ENCODE measurements at places on chromosomes 2 and 18.

- peak; percentile 47 for DNase-seq
These were observed 283.2 kb downstream of the INSIG2 start for GRCh38 chr2:118371515-118371914.

GRCh38 chr2:10220045-10220901 lies 82.4 kb upstream of the HPCAL1 start:
- no peak for DNase-seq

- no peak for DNase-seq
These were observed 194.3 kb downstream of the MYCN start for GRCh38 chr2:16134436-16135165.

GRCh38 chr2:70141902-70142589 lies 48.8 kb downstream of the C2orf42 start:
- no peak for DNase-seq

GRCh38 chr18:30081122-30081521 lies 961.4 kb downstream of the DSC3 start:
- DNase-seq = no peak

DNA sequence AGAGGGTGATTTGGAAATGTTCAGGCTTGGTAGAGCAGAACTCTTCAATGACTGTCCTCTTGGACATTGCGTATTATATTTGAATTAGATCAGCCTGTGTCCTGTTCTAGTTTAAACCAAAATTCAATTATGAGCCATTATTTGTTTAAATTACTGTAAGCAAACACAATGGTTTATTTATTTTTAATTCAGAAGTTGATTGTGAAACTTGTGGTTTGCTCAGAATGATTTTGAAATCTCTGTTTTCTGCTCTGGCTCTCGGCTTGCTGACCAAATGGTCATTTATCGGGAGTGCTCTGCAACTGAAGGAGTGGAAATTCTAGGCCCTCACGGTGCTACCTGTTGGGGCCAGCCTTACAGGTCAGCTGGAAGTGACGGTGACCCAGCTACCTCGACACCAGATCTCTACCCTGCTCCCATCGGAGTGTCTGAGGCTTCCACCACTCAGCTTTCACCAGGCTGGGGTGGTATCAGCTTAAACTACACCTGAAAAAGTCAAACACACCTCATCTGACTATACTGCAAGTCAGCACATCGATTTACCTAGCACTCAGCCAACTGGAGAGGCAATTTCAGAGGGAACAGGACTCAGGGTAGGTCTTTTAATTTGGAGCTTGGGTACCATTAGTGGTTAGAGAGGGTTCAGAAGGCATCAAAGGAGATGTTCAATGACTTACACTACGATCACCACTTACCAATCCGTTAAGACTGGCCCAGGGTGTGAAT lies 36.8 kb upstream of the GPD2 start:
- no peak for DNase-seq

DNA sequence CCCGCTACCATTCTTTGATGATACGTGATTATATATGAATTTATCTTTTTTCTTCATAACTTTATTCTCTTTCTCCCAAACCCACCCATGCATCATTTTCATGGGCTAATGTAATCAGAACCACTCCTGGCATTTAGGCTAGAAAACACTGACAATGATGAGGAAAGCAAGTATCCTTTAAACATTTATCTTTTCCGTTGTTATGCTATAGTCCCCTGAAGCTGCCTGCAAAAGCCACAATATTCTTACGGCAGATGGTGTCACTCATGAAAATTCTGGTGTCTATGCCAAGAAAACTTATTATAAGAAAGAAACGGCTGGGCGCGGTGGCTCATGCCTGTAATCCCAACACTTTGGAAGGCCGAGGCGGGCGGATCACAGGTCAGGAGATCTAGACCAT lies 221.8 kb upstream of the CTAGE1 start:
- no peak for DNase-seq

DNA sequence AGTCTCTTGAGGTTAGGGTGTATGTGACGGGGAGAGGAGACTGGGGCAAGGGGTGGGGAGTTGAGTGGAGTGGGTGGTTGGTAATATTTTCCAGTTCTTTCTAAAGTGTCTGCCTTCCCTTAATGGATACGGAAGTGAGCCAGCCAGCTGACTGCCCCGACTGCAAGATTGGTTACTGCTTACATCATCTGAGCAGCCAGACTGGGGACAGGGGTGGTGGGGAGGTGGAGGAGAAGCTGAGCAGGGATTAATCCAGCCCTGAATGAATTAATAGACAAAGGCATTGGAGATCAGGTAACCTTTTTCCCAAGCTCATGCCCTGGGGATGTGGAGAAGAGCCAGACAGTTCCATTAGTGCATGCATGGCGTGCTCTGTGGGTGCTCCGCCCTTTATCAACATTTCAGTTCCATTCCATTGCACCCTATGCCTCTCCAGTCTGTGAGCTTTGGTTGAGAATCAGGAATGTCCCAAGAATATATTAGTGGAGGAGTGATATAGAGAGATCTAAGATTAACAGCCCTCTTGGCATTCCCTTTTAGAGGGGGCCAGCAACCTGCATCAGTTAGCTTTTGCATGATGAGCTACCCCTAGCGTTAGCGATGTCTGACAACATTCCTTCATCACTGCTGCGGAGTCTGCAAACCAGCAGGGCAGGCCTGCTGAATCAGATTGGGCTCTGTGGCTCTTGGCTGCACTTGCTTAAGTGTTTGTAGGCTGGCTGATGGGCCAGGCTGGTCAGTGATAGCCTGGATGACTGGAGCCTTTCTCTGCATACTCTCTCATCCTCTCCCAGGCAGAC lies 67.4 kb downstream of the TNP1 start:
- DNase-seq = no peak

- DNase-seq = no peak
These were observed 332.9 kb downstream of the TGIF1 start for GRCh38 chr18:3782901-3783300.

DNA sequence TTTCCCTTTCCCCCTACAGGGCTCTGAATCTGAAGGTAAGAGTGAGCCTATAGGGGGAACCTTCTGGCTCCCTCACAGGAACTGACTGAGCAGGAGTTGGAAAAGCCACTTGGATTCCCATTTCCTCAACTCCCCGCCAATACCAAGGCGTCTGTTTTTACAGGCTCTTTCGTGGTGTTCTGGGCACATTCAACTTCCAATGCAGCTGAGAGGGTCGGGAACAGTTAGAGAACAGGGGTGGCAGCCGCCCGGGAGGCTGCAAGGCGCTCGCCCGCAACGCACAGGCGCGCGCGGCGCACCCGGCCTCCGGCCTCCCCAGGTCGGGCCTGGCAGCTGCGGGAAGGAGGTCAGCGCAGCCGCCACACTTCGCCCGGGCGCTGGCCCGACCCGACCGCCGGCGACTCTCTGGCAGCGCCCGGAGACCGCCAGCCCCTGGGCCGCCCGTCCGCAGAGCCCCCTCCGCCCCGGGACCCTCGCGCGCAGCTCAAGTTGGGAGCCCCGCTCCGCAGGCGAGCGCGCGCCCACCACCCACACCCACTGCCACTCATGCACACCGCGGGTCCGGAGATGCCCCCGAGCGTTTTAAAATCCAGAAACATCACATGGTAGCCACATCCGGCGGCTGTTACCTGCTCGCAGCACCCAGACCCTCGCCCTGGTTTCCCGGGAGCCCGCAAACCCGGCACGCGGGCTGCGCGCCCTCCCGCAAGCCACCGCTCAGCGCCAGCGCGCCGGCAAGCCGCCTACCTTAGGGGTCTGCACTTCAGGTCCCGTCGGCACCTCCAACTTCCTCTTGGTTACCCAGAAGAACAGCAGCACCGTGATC lies 816 bp downstream of the GALNT14 start:
- DNase-seq = no peak

- DNase-seq = no peak
These were observed 71.6 kb downstream of the RRM2 start for GRCh38 chr2:10193851-10194820.

DNA sequence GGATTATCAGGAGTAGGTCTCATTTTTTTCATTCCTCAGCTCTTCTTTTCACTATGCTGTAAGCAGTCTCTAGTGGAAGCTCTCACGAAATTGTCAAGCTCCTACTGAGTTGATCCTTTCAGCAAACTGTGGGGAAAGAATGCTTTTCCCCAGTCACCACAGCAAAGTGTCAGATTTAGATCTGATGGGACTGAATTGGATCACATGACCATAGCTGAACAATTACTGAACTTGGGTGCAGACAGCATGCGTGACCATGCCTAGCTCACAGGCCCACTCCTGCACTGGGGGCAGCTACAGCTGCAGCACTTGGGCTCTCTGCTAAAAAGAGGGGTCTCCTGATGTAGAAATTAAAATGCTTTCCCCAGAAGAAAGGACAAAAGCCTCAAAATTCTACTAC lies 3.1 kb downstream of the ARHGAP15 start:
- no peak for DNase-seq

DNA sequence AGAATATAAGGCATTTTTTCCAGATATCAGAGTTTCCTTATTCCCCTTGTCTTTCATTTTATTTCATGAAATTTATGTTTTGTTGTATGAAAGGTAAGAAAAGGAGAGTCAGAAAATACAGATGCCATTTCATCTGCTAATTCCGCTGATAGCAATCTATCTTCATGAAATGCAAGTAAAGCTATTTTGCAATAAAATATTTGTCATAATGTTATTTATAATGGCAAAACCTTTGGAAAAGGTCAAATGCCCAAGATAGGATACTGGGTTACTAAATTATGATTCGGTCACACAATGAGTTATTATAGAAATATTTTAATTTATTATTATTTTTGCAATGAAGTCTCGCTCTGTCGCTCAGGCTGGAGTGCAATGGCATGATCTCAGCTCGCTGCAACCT lies 124.2 kb downstream of the SPP2 start:
- no peak for DNase-seq

DNA sequence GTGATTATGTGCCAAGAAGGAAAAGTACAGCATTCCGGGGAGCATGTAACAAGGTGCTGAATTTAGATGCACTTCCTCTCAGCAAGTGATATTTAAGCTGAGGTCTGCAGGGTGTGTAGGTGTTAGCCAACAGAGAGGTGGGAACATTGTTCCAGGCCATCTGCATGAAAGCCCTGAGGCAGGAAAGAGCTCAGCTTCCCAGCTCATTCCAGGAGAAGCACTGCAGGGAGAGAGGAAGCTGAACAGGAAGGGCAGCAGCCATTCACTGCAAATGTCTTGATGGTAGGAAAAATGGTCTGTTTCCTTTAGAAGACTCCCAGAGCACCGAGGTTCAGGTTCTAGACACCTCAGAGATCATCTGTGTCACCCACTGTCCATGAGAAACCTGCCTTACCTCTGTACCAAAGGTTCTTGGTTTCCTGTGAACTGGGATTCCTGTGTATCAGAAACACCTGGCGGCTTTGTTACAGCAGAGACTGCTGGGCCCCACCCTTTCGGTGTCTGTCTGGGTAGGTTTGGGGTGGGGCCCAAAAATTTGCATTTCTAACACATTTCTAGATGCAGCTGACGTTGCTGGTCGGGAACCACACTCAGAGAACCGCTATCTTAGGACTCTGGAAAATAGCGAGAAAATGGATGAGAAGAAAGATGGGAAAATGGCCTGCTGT lies 84.0 kb downstream of the RTN4 start:
- no peak for DNase-seq

DNA sequence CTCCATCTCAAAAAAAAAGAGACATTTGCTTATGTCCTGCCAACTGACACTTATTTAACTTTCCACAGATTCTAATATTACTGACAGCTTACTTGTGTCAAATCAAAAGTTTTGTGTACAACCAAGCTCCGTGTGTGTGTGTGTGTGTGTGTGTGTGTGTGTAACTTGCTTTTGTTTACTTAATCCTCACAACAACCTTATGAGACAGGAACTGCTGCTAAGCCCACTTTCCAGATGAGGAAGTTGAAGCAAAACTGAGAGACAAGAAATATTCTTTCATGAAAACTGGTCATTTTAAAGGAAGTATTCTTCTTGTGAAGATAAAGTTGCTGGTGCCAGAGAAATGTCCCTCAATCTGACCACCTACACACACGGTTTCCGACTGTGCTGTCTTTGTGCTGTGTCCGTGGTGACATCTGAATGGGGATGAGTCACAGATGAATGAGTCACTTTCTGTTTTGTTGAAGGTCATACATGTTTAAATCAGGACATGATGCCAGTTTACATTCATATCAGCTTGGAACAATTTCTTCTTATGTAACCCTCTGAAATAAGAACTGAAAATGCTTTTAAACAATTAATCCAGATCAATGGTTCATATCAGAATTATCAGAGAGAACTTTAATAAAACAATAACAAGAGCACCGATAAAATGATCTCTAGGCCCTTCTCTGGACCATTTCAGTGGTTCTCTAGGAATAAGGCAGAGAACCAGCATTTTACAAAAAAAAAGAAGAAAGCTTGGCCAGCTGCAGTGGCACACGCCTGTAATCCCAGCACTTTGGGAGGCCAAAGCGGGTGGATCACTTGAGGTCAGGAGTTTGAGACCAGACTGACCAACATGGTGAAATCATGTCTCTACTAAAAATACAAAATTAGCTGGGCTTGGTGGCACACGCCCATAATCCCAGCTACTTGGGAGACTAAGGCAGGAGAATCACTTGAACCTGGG lies 95.5 kb downstream of the THNSL2 start:
- no peak for DNase-seq

DNA sequence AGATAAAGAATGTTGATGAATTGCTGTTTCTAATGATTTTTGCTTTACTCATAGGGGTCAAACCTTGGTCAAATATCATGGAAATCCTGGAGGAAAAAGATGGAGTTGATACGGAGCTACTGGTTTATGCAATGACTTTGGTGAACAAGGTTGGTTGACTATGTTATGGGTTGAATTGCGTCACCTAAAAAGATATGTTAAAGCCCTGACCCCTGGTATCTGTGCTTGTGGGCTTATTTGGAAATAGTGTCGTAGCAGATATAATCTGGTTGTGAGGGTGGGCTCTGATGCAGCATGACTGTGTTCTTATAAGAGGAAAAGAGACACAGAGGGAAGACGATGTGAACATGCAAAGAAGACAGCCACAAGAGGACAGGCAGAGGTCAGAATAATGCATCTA lies 226.2 kb downstream of the TPGS2 start:
- no peak for DNase-seq

- no peak for DNase-seq
These were observed 614.6 kb upstream of the SOX11 start for GRCh38 chr2:5077479-5078089.

GRCh38 chr2:139194546-139194945 lies 414.4 kb upstream of the NXPH2 start:
- DNase-seq = no peak

GRCh38 chr2:3292416-3292815 lies 85.2 kb downstream of the EIPR1 start:
- DNase-seq = no peak

DNA sequence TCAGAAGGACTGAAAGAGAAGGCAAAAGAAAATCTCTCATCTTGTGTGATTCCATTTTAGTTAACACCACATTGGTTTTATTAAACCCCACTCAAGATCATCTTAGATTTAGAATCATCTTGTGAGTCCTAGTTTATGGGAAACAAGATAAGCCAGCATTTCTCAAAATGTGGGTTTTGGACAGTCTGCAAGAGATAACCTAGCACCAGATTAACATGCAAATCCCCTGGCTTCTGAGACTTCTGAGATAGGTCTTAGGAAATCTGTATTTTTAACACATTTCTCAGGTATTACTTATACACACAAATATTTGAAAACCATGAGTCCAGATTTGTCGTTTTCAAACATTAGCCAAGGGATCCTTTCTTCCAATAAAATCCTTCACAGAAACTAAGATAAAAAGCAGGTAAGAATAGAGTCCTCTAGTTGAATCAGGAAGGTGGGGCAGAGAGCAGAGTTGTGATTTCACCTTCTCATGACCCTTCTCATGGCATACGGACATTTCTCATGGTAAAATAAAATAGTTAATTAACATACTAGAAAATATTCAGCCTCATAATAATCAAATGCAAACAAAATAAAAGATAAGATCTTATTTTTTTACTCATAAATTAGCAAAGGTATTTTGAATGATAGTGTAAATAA lies 287.2 kb upstream of the FN1 start:
- no peak for DNase-seq
